ENCODE measurements at places on chromosomes 7 and 10.

DNA sequence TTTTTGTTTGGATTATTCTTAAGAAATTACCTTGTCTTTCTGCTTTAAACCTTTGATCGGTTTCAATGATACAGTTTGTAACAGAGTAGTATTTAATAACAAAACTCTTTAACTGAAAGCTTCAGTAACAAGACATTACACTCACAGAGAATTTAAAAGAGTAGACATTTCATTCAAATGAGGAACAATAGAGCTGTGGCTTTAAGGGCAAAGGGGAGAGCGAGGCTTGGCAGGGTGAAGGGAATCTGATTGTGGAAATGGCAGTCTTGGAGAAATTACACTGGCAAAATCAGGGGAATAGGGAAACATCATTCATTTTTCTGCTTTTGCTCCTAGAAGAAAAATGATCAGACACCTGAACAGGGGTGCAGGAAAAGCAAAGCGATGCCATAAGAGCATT, 5.1 kb upstream of the HIPK2 start:
- no peak for DNase-seq

DNA sequence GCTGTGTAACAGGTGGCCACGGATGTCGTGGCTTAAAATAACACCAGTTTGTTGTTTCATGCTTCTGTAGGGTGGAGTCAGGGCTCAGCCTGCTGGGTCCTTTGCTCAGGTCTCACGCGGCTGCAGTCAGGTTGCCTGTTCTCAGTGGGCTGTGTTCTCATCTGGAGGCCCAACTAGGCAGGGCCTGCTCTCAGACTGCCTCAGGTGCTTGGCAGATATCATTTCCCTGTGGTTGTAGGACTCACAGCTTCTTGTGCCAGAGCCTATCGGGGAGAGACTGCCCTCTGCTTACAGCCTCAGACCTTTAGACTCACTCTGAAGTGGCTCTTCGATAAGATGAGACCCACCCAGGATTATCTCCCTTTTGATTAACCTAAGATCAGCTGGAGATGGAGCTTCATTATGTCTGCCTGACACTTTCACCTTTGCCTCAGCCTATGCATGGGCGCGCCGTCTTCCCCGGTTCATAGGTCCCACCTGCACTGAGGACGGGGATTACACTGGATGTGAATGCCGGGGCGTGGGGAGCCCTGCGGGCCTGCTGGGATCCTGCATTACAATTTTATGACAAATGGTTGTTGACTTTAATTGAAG, 55.3 kb downstream of the INPP5A start:
- DNase-seq: no peak

DNA sequence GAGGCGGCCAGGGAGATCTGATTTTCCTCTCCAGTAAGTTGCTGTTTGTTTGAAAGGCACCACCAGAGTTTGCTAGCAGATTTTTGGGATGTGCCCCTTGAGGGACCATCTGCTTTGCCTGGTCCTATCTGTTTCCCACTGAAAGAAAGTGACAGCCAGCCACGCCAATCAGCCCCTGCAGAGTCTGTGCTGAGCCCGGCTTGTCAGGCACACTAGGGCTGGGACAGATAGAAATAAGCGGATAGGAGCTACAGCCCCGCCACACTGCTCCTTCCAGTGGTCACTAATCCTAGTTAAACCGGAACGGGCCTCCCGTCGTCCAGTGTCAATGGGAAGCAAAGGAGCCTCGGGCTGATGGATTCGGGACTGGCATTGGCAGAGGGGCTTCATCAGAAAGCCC, 161.9 kb upstream of the PRR15 start:
- DNase-seq: no peak

DNA sequence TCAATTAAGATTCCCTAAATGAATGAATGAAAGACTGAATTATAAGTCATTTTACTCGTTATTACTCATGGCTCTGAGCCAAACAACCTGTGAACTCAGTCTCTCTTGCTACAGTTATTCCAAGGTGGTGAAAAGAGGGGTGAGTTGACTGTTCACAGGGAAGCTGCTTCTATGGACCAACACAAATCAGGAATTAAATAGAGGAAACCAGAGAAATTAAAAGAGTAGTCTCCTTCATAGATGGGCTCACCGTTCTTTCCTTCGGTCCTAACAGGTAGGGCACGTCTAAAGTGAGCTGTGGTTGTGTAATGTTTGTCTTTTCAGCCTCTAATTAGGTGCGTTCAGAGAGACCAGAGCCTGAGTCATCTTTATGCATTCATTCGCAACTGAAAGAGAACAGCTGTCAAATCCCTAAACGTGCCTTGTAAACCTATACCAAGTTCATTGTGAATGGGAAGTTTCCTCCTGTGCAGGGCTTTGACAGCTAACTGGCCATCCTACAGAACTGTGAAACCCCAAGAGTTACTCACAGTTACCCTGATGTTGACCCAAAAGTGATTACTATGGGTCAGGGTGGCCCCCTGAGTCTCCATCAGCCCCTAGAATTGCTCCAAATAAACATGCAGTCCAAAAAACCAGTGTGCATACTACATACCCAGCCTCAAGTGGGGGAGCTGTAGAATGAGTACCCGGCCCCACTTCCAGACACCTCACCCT, 18.2 kb upstream of the C10orf53 start:
- no peak for DNase-seq

GRCh38 chr10:61978965-61979364, 77.5 kb downstream of the ARID5B start:
- no peak for DNase-seq

- DNase-seq: no peak
These were observed 116.8 kb downstream of the ITIH5 start for GRCh38 chr10:7550013-7550412.

- DNase-seq: no peak
These were observed 540.2 kb downstream of the LRMDA start for GRCh38 chr10:75971402-75972211.

GRCh38 chr10:77195101-77195500, 442.5 kb downstream of the KCNMA1 start:
- DNase-seq: no peak

GRCh38 chr7:130998993-130999602, 265.1 kb upstream of the KLF14 start:
- no peak for DNase-seq

GRCh38 chr7:106065575-106066500, 46.3 kb downstream of the SYPL1 start:
- DNase-seq: no peak

DNA sequence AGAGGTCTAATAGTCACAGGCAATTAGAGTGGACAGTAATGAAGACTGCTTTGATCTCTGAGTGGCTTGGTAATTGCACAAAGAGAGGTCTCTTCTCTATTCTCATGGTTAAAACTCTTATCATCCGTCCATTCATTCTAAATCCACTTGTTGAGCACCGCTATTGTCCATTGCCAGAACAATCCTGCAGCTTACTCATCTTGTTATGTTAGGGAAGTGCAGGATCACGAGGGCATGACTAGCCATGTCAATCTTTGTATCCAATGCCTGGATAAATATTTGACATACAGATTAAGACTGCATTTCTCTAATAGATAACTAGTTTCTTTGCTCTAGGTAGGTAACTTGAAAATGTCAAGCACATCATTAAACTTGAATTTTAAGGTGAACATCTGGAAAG, 14.9 kb downstream of the SFTPD start:
- DNase-seq: no peak

GRCh38 chr10:129079705-129080104, 387.3 kb upstream of the MGMT start:
- DNase-seq: no peak

DNA sequence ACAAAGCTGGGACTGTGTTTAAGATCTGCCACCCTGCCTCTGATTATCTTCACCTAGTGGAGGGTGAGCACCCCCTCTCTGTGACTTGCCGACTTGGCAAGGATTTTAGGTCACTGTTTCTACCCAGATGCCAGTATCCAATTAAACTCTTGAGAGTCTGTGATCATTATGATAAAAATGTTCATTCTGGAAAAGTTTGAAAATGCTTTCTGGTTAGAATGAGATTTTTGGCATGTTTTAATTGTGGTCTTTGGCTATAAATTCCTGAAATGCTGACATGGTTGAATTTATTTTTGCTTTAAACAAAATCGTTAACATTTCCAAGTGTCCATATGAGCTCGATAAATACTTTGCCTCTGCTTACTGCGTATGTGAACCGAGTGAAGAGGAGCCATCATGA, 221.4 kb downstream of the BICC1 start:
- no peak for DNase-seq

DNA sequence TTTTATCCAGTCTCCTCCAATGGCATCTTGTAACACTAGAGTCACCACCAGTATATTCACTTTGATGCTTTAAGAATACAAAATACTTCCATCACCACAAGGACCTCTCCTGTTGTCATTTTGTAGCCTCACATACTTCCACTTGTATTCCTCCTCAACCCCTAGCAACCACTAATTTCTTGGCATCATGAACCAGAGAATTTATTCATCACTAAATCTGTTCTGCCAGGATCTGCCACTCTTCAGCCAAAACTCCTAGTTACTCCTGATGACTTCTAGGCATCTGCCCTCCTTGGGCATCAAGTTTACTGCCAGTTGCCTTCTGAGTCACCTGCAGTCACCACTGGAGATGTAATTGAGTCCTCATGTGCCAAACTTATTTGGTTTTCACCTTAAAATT, 906.8 kb downstream of the CNTNAP2 start:
- no peak for DNase-seq

- no peak for DNase-seq
These were observed at the start of gene BMI1 for GRCh38 chr10:22320591-22321155. BMI1 (plus strand) TSS chr10:22321099; CDS start chr10:22326450, 5,351 bp downstream.

GRCh38 chr7:128446306-128446705, 9.4 kb upstream of the HILPDA start:
- DNase-seq: no peak

DNA sequence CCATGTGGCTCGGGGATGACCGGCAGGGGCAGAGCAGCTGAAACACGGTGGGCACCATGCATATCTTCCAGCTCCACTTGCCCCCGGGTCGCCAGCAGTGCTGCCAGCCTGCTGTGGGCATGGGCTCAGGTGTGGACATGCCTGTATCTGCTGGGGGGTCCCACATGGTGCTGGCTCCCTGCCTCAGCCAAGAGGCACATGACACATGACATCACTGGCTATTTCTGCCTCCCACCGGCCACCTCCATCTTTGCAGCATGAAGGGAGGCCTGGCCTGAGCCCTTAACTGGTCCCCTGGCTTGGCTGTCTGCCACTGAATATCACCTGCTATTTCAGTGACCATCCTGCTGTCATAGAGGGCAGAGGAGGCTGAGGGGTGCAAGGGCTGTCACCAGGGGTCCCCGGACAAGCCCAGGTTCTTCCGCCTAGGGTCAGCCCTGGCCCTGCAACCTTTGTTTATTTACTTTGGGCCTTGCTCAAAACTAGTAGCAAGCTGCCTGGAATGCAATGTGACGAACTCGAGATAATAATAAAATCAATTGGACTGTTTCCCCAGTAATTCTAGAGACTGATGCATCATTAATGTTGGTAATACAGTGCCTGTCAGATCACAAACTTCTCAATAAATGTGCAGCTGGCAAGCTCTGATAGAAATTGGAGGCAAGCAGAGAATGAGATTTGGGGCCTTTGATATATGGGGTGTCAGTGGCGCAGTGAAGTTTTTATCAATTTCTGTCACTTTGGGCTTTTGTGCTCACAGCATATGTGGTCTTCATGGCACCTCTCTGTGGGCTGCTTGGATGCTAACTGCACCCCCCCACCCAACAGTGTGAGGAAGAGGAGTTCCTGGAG, 28.5 kb downstream of the ZMIZ1 start:
- DNase-seq: no peak

- DNase-seq: no peak
These were observed 92.2 kb upstream of the GNA12 start for GRCh38 chr7:2936301-2936700.

DNA sequence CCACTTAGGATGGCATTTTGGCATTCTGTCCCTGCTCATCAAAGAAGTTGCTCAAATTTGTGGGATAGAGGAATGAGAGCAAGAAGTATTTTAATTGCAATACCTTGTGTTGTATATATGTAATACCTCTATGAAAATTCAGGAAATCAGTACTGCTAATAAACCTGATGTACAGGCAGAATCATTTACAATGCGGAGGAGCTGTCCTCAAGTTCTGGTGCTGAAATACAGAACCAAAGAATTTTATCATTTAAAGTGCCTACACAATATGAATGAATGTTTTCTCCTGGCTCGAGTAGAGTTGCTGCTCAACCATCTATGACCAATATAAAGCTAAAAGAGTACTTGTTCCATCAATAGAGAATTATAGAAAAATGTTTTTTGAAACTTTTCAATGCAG, 305.8 kb downstream of the PLXNA4 start:
- no peak for DNase-seq

- DNase-seq: no peak
These were observed 129.3 kb upstream of the BET1 start for GRCh38 chr7:94133460-94133859.

- DNase-seq: no peak
These were observed 130.9 kb downstream of the SND1 start for GRCh38 chr7:127782654-127783559.

GRCh38 chr7:50835156-50835555, 52.5 kb upstream of the GRB10 start:
- no peak for DNase-seq

DNA sequence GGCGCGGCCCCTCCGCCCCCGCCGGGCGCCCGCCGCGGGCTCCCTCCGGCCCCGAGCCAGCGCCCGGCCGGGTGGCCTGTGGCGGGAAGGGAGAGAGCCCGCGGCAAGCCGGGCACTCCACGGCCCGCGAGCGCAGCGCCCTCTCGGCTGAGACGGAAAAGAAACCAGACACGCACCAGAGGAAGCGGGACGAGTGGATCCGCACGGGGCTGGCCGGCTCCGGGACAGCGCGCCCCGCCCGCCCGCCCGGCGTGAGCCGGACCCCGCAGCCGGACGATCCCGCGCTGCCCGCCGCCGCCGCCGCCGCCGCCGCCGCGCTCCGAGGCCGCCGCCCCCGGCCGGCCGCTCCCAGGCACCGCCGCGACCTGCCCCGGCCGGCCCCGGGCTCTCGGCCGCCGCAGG, 300 bp downstream of the ARHGAP21 start:
- DNase-seq: no peak

- no peak for DNase-seq
These were observed 20.6 kb downstream of the BBIP1 start for GRCh38 chr10:110898391-110898790.

DNA sequence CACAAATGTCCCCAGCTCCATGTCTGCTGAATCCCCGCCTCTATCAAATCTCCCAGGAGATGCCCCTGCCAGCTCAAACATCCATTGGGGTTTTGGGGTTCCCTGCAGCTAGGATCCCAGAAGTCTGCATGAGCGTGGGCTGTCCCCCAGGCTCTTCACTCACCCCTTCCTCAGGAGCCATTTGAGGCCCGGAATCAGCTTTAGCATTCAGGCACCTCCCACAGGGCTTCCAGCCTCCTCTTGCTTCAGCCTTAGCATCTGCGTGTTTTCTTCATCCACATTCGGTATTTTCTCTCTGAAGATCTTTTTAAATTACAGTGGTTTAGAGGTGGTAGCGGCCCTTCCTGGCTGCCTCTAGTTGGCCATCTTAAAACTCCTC, 1054.4 kb downstream of the CNTNAP2 start:
- no peak for DNase-seq

DNA sequence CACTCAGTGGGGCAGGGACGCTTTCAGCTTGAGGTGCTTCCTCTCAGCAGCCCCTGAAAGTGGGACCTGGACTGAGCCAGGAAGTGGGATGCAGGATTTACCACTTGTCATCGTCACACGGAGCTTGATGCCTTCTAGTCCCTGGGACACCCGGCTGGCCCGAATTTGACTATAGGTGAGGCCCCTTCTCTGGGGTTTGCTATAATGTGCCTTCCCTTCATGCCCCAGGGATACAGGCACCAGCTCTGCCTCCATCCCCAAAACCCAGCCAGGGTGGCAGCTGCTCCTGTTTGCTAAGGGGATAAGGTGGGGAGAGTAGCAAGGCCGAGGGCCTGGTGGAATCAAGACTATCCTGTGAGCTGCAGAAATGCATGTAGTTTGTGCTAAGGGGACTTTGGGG, 235.0 kb downstream of the GLRX3 start:
- DNase-seq: no peak

Data from activated CD4-positive, CD25-positive, alpha-beta regulatory T cell (primary cell).